ENCODE measurements at places on chromosomes 2 and 18.

- no peak for DNase-seq
Observed at GRCh38 chr2:9738062-9738461, 105.2 kb upstream of the TAF1B start.

GRCh38 chr2:110748489-110748867 is 16.1 kb downstream of the ACOXL start:
- no peak for DNase-seq

GRCh38 chr2:212032032-212032431 is 506.6 kb downstream of the ERBB4 start:
- DNase-seq, result no peak

GRCh38 chr2:153551698-153552097 is 73.1 kb upstream of the RPRM start:
- no peak for DNase-seq
